ENCODE measurements at places on chromosomes 13 and 19.
A peak's percentile ranks its signal among the peaks of the same experiment; 100 is the strongest.

DNA sequence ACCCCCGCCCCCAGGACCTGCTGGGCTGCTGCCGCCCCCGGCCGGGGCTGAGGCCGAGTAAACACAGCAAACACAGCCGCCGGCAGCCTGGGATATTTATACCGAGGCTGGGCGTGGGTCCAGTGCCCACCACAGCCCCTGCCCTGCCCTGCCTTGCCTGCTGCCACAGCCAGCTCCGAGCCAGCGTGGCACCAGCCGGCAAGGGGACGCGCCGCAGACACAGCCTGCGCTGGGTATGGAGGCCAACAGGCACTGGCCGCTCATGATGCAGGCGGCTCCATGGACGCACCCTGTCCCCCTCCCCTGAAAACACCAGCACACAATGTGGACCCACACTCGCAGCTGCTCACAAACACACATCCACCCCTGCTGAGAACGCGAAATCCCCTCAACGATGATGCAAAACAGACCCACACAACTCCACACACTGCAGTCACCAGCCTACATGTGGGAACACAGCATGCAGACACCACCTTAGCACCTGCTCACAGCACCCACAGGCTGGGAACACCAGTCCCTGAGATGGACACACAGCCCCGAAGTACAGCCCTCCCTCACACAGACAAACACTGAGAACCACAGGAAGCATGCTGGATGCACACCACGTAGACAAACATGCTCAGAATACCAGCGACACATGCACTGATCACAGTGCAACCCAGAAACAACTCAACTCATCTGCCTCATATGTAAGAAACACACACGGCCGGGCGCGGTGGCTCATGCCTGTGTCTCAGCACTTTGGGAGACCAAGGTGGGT lies 16.2 kb downstream of the CCDC97 start:
- peak; percentile 94 for DNase-seq

GRCh38 chr13:80126389-80127068 lies 214.4 kb downstream of the SPRY2 start:
- DNase-seq: no peak

DNA sequence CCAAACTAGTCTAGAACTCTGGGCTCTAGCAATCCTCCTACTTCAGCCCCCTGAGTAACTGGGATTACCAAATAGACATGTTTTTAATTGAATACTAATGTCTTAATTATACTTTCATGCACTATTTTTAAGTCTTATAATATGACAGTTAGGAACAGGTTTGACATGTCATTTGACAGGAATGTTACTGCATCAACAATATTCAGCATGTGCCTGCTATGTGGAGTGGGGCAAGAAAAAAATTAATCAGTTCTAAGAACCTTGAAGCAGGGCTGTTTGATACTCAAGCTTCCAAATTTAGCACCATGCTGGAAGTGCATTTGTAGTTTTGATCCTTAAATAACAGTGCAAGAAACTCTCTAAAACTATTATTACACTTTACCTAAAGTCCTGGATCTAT lies 265.3 kb downstream of the MZT1 start:
- no peak for DNase-seq

- no peak for DNase-seq
These were observed 23.4 kb downstream of the PCCA start for GRCh38 chr13:100112186-100112838.

- DNase-seq: no peak
These were observed 857 bp downstream of the IER2 start for GRCh38 chr19:13150931-13151604.
